ENCODE measurements at places on chromosomes 7 and 10. TPM values are rescaled to one million over a fixed set of nuclear protein-coding genes. Genes with fewer than 3 reads are reported as not detected.

DNA sequence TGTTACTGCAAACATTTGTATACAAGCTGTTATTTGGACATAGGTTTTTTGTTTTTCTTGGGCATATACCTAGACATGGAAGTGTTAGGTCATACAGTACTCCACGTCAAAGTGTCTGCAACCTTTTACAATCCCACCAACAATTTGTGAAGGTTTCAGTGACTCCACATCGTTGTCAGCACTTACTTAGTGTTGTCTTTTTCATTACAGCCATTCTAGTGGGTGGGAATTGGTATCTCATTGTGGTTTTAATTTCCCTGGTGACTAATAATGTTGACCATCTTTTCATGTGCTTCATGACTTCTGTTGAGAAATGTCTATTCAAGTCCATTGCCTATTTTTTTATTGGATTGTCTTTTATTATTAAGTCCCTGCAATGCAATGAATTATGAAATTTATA is 95.0 kb downstream of the UBE3C start:
- DNase-seq, result no peak

DNA sequence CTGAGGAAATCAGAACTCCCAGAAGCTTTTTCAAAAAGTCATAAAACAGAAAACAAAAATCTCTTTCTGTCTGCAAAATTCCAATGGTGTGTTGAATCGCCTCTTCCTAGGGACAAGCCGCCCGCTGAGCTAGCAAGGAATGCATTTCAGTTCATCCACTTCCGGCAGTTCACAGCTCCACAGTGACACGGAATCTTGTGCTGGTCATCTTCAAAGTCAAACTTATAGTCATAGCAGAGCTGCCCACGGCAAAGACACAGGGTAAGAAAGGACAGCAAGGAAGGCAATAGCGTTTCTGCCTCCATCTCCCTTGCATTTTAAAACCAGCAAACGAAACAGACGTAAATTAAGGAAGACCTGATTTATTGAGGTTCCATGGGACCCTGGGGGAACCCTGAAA is 111.2 kb downstream of the GALNT11 start:
- DNase-seq, result peak; percentile 77

ZNF727 gene
- polyA plus RNA-seq, result not detected

DNA sequence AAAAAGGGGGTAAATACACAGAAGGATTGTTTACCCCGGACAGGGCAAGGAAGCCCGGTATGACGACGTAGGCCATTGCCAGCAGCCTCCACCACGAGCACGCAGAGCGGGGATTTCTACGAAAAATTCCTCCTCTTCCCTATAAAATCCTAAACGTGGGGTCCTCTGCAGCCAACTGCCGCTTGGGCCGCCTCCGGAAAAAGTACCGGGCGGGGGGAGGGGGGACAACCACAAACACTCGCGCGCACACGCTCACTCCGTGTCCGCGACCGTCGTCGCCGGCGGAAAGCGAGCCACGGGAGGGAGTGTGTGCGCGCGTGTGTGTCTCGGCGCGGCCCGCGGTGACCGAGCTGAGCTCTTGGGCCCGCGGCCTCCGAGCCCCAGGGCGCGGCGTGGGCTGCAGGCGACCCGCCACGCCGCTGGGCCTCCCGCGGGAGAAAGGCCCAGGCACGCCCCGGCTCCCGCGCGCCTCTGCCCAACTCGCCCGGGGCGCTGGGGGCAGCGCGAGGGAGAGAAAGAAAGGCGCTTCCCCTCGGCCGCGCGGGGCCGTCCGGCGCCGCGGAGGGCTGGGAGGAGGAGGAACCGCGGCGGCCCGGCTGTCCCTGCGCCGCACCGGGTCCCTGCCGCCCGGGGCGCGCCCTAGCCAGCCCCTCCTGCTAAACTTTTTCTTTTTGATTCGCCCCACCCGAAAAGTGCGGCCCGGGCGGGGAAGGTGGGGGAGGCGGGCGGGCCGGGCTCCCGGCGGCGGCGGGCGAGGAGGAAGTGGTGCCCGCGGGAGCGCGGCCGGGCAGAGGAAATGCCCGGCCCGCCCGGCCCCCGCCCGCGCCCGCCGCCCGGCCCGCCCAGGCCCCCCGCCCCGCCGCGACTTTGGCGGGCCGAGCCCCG is 1.5 kb downstream of the CTBP2 start:
- DNase-seq, result no peak

LIPM gene
- not detected for polyA plus RNA-seq

- no peak for DNase-seq
Measured at GRCh38 chr10:26467639-26468038, 29.5 kb downstream of the APBB1IP start.

GRCh38 chr10:86506499-86506898 is 15.1 kb downstream of the WAPL start:
- DNase-seq, result no peak

NPTX2 gene
- polyA plus RNA-seq, result 48.1 TPM

- DNase-seq, result no peak
Measured at GRCh38 chr7:75559355-75559975, 67.3 kb downstream of the SPDYE5 start.

DNA sequence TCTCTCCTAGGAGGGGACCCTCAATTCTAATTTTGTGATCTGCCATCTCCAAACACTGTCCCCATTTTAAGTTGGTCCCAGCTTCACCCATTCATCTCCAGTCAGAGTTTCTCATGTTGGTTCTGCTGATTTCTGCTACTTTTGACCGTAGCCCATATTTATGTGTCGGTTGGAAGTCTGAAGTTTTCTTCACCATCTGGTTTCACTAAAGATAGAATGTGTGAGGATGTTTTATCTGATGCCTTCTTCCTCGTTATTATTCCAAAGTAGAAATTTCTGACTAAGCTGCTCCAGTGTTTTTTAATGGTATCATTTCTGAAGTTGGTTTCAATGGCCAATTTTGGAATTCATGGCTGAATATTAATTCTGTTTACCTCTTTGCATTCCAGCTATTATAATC is 21.3 kb upstream of the IFIT2 start:
- no peak for DNase-seq

Measured in spinal cord (tissue), 10 donors.